ENCODE measurements at places on chromosomes 2 and 18. TPM values are rescaled to one million over a fixed set of nuclear protein-coding genes. Genes with fewer than 3 reads are reported as not detected.

DNA sequence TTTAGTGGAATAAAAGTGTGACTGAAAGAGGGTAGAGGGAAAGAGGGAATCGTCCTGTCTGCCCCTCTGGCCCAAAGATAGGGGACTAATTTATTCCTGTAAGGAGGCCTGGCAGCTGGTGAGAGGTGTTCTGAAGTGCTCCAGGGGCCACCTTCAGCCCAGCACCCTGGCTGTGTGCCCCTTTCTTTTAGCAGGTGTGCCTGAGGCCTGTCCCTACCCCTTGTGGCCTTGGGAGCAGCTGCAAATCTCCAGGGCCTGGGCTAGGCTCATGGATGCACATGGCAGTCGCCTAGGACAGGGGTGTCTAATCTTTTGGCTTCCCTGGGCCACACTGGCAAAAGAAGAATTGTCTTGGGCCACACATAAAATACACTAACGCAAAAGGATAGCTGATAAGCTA lies 37.3 kb downstream of the FHOD3 start:
- DNase-seq, result no peak

CNGA3 gene
- total RNA-seq, result not detected

DNA sequence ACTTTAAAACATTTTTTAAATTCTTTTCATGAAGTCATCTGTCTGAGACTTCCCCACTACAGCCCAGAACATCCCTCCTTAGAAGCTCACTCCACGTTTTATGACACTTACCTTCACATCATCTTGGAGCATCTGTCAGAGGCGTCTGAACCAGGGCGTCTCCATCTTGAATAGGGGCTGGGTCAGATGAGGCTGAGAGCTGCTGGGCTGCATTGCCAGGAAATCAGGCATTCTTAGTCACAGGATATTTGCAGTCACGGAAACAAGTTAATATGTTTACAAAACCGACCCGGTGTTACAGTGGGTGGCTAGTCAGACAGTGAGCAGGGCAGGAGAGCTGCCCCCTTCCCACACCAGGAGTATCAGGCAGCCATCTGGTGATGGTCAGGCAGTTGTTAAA lies 456.5 kb downstream of the FBXO15 start:
- no peak for DNase-seq

DNA sequence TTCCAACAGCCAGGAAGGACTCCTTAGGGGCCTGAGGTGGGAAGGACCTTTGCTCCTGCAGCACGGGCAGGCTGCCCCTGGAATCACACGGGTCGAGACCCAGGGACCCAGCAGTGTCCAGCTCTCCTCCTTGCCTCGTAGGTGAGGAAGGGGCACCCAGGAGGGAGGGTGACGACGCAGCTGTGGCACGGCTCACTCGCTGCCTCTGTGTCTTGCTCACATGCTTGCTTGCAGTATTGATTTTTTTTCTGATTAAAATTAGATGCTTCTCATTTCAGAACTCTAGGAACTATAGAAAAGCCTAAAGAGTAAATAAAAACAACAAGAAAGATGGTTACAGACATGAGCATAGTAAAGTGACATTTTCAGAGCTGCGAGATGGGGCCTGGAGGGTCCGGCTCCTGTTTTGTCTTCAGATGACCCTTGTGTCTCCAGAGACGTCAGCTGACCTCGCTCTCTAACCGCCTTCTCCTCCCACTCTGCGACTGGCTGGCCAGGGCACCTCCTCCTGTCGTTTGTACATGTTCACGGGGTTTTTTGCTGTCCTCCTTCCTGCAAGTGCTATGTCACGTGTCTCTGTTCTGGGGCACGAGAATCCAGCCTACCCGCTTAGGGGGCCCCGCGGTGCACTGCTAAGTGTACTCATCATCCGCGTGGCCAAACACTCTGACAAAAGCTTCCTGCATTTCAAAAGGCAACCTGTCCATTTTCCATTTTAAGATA lies 65.7 kb upstream of the ZNF236 start:
- no peak for DNase-seq

- DNase-seq, result no peak
Observed at GRCh38 chr2:25960920-25961319, 21.4 kb downstream of the KIF3C start.

- DNase-seq, result no peak
Observed at GRCh38 chr2:83240611-83241010, 1218.5 kb downstream of the SUCLG1 start.

AQP12A gene
- total RNA-seq, result not detected

Measured in activated naive CD8-positive, alpha-beta T cell treated with anti-CD3 and anti-CD28 coated beads for 36 hours (primary cell).